ENCODE measurements at places on chromosomes 1 and 21.

GRCh38 chr1:25216123-25216522 is 16.2 kb downstream of the SYF2 start:
- DNase-seq, result no peak

- DNase-seq, result no peak
Measured at GRCh38 chr1:60908159-60908558, 174.2 kb upstream of the NFIA start.

DNA sequence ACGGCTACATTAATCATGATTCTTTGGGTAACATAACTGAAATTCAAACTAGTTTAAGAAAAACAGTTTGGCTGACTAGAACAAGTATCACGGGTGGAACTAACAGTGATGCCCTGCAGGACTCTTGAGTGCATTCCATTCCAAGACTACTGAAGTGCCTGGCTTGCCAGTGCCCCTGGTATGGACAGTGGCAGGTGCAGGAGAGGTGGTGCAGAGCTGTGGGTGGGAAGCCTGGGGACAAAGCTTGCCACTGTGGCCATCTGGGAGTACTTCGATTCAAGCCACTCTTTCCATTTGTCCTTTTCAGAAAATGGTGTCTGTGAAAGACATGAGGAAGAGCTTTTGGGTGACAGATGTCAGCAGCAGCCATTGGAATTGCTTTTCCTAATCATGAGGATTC is 166.5 kb downstream of the RRAGC start:
- DNase-seq, result no peak

GRCh38 chr21:46179708-46180078 is 4.6 kb downstream of the SPATC1L start:
- no peak for DNase-seq

DNA sequence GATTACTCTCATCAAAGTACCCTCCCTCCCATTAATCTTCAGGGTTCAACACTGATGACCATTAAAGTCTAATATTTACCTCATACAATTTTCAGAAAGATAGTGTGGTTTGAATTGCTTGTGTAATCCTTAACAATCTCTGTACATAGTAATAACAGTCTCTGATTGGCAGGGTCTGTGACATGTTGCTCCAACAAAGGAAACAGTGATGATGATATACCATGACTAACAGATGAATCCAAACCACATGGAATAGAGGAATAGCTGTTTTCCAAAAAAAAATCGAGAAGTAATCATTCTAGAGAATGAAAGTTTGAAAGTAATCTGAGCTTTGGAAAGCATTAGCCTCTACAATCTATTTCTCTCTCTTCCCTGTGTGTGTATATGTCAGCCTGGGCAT is 610.1 kb upstream of the NEGR1 start:
- no peak for DNase-seq

GRCh38 chr1:81317191-81317590 is 483.5 kb upstream of the ADGRL2 start:
- no peak for DNase-seq

DNA sequence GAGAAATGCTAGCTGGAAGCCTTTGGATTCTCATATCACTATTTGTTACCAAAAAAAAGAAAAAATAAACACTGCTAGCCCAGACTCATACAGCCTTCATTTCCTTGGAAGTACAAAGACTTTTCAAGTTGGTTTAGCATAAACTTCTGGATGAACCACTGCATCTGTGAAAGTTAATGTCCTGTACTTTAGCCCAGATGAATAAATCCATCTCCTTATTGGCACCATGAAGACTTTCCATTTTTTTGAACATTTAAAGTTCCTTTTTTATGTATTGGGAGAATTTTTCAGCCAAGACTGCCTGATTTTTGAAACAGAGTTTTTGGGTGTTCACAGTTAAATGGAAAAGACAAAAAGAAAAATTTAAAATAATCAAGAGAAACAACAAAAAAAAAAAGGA is 184.0 kb upstream of the C1orf87 start:
- no peak for DNase-seq

DNA sequence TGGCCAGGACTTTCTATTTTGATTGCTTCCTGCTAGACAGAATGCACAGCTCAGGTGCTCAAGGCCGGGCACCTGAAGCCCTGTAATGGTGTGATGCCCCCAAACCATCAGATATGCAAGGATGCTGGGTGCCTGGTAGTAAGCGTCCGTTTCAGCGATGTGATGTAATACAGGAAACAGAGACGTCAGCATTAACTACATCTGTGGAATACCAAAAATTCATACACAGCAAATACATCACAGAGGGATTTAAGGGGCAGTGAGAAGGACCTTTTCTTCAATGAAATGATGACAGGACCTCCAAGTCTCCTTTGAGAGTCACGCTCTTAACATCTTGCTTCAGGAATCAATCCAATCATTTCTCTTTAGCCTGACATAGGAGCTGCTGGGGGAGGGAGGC is 64.4 kb downstream of the SIM2 start:
- DNase-seq, result no peak
